ENCODE measurements at places on chromosomes 2 and 18.

DNA sequence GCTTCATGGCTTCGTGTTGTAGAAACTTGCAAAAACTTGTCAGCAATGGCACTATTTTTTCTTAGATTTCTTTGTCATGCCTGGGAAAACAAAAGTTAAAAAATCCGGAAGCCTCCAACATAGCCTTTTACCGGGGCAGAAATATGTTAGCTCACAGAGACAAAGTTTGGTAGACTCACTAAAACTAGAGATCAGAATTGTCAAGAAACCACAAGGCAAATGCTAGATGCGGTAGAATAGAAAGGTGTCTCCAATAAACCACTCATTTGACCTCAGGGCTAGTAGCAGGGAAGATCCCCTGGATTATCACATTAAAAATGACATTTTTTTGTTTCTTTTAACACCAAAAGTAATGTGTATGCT lies 405 bp downstream of the CASP10 start:
- no peak for DNase-seq

DNA sequence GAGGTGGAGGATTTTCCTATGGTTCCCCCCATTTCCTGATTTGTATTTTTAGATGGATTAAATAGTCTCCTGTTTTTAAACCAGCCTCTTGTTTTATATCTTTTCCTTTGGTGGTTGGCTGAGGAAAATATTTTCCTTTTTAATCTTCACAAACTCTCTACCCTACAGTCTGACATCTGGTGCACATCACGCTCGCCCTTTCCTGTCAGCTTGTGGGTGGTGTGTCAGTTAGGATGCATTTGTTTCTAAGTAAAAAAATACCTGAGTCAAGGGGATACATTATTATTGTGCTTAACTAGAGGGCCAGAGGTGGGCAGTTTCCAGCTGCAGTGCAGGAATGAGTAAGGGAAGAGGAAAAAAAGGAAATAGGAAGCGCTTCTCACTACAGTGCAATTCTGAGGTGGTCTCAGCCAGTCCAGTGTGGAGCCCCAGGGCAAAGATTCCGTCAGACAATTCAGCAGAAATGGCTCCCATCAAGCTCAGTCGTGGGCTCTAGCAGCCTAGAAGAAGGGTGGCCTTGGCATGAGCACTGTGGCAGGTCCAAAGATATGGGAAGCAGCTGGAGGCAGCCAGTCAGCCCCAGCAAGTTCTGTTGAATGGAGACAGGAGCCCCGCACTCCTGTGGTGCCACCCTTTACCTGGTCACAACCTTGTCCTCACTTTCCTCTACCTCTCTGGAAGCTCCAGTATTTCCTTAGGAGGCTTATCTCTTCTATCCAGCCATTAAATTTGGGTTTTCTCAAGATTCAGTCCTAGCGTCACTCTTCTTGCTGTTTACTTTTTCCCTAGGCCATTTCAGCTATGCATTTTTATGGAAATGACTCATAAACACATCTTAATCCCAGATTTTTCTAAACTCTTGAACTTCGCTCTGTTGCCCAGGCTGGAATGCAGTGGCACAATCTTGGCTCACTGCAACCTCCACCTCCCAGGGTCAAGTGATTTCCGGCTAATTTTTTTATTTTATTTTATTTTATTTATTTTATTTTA lies 18.5 kb downstream of the SFTPB start:
- no peak for DNase-seq

DNA sequence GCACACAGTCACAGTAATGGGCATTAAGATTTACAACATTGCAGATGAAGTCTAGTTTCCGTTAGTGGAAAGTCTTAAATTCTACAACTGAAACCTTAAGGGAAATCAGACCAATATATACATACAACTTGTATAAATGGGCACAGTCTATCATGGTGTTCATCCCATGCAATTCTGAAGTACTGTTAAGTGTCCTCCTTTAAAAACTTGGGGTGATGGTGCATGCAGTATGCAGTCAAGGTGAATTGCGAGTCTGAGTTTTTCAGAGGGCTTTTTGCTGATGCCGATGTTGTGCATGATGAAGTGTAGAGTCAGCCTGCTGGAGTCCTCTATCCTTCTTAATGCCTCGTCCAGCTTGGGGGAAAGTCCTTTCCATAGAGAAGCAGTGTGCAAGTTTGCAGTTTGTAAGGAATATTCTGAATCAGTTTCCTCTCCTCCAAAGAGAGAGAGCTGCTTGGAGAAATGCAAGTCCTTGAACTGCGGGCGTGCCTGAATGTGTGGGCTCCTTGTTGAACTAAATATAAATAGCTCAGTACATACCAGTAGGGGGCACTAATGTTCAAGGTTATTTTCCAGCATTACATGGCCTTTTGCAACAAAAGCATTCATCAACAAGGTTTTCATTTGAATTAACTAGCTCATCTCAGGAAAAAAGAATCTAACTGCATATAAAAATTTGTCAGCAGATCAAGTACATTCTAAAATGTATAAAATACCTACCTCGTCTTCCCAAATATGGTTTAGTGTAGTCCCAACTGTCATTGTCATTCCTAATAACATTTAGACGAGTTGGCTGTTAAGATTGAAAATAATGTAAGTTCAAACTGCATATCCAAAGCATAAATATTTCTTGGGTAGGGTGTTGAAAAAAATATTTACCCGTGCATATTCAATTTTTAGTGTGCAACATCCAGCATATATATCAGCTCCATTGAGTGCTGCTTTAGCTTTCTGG lies 21.3 kb downstream of the HNRNPLL start:
- DNase-seq, result peak; percentile 54

- DNase-seq, result no peak
These were observed 369.7 kb downstream of the DCDC2C start for GRCh38 chr2:4073026-4073569.

- no peak for DNase-seq
These were observed 192.8 kb upstream of the ZNF521 start for GRCh38 chr18:25544546-25545287.

DNA sequence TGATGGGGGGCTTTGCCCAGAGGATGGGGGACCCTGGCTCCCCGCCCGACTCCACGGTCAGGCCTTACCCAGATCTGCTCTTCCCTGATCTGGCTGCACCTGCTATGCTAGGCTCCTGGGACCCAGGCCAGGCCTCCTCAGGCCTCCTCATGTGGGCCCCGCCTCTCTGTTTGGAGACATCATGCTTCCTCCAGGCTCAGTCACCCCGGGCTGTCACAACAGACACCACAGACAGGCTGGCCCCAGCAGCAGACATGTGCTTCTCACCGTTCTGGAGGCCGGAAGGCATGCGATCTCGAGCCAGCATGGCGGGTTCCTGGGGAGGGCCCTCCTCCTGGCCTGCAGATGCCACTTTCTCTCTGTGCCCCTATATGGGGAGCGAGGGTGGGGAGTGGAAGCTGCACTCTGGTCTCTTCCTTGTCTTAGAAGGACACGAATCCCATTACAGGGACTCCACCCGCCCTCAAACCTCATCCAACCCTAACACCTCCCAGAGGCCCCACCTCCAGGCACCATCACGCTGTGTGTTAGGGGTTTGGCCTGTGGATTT lies 10.8 kb upstream of the NEU4 start:
- no peak for DNase-seq

DNA sequence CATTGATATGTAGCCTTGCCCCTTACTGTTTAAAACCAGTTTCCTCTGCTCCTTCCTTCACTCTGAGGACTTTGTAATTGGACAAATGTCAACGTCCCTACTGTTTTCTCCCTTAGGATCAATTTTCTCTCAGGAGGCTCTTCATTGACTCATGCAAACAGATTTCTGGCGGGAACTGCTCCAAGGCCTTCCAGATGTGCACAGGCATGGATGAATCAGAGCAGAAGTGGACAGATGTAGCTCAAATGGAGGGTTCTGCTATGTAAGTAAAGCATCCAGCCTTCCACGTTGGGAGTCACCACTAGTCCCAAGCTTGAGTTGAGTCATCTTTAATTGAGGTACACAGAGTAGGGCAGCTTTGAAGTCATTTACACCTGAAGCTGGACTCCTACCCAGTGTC lies 34.1 kb upstream of the ZDBF2 start:
- no peak for DNase-seq

DNA sequence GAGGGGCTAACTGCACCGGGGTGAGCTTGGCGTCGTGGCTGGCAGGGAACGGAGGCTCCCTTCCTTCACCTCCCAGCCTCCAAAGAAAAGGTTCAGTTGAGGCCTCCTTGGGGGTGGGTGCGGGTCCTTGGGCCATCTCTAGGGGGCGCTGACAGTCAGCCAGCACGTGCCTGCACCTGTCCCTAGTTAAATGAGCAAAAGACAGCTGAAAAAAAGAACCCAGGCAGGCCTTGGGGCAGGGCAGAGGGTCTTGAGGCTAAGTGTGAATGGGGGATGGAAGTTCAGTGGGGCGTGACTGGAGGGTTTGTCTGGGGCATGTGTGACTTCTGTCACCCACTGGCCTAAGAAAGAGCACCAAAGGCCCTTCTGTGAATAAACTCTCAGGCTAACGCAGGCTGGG lies 56.4 kb downstream of the ZFP36L2 start:
- no peak for DNase-seq

DNA sequence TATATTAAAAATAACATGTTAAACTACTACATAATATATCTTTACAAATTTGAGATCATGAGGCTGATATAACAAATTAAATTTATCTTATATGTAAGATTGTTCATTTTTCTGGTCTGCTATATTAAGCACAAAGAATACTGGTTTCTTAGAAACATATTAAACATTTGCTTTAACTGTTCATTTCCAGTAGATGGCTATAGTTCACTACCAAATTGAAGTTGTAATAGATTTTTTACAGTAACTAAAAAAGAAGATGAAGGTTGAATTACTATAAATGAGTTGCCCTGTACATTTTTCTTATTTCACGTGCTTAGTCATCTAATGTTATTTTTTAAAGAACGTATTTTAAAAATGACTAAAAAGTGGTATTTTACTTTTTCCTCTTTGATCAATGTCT lies 57.0 kb downstream of the ZNF407 start:
- no peak for DNase-seq

DNA sequence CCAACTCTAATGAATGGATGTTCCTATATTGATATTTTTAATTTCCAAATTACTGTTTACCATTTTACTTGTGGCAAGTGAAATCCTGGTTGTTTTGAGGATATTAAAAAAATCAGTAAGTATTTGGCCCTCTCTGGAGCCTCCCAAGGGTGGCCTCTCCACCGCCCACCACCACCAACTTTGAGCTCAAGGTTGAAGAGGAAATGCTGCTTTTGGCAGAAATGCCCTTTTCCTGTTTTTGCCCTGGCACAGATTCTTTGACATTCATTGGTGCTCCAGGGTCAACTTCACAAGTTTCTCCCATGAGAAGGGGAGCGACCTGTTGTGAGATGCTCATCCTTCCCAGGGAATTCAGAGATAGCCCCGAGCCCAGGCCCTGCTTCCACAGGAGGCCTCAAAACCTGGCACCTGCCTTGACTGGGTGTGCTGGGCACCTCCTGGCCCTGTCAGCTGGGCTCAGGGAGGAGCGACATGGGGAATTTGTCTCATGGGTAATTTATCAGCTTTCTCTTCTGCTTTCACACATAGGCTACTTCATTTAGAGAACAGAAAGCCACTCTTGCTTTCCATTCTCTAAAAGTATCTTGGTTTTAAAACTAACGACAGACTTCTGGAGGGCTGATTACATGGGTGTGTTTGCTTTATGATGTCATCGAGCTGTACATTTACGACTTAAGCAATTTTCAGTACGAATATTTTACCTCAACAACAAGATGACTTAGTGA lies 6.9 kb downstream of the CD8A start:
- DNase-seq, result no peak

GRCh38 chr18:70182548-70182947 lies 22.9 kb downstream of the RTTN start:
- no peak for DNase-seq

DNA sequence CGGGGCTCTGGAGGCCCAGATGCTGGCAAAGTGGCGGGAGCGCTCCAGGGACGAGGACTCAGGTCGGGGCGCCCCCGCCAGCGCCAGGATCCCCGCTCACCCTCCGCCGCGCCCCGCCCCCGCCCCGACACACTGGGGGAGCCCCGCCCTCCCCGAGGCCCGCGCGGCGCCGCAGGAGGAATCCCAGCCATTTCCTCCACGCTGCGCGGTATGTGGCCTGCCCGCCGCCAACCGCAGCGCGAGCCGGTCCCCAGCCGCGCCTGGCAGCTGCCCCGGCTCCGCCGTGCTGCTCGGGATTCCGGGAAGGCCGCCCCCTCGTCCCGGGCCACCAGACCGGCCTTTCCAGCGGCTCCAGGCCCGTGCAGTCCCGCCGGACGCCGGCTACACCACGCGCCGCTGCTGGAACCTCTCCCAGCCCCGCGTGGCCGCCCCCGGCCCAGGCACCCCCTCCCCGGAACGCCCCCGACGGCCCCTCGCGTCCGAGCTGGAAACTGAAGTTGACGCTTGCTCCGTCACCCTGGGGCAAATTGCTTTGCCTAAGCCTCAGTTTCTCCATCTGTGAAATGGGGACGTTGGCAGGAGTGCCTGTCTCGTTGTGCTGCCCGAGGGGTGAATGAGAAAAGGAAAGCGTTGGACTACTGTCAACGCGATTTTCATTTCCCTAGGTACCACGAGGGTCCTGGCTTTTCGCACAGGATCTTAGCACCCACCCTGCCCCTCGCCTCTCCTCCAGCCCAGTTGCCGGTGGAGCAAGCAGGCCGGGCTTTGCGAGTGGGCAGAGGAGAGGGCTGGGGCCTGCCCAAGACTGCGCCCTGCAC lies 53.6 kb downstream of the PKDCC start:
- DNase-seq, result no peak

DNA sequence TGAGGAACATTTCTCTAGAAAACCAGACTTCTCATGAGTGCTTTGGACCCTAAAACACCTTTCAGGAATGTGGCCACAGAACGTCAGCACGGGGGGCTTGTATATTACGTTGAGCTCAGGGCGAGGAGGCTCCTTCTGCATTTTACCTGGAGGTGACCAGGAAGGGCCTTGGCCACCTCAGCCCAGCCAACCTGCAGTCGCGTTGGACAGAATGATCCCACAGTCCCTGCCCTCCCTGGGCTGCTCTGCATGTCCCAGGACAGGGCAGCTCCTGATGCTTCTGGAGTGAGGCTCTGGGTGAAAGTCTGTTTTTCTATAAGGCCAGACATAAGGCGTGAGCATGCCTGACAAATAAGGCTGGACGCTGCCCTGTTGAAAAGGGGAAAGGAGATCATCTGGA lies 121.9 kb downstream of the NDUFA10 start:
- no peak for DNase-seq

- no peak for DNase-seq
These were observed 164.5 kb downstream of the RBM43 start for GRCh38 chr2:151097128-151097527.

GRCh38 chr2:238291550-238292281 lies 3.3 kb upstream of the PER2 start:
- no peak for DNase-seq

DNA sequence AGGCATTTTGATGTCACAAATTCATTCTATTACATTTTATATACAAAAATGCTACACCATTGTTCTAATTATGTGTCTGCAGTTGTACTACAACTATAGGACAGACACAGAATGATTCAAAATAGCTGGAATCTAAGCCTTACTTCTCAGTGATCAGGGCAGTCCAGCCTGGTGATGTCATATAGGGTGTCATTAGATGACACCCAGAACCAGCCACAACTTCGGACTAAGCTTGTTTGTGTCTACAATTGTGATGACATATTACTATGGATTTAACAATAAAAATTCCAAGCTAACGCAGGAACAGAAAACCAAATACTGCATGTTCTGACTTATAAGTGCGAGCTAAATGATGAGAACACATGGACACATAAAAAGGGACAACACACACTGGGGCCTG lies 31.0 kb downstream of the M1AP start:
- no peak for DNase-seq

GRCh38 chr2:73415906-73416305 lies 30.3 kb downstream of the ALMS1 start:
- DNase-seq, result no peak

GRCh38 chr2:117481608-117482007 lies 332.9 kb upstream of the DDX18 start:
- DNase-seq, result no peak

- no peak for DNase-seq
These were observed 64.7 kb upstream of the MGAT5 start for GRCh38 chr2:134189009-134189720.
